ENCODE measurements at places on chromosomes 2 and 18.

DNA sequence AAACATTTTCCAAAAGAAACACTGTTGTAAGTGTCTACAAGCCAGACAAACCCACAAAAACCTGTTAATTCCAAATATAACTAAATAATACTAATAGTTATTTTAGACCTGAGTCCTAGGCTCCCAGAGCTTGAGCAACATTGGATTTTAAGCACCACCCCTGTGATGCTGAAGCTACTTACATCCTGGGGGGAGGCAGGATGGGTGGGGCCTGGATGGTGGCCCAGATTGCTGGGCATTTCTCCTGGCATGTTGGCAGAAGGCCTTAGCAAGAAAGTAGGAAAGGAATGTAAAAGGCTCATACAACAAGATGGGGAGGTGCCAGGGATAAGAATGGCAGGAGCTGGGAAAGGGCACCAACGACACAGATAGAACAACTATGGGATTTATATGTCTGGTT is 50.7 kb upstream of the OTX1 start:
- DNase-seq: no peak

DNA sequence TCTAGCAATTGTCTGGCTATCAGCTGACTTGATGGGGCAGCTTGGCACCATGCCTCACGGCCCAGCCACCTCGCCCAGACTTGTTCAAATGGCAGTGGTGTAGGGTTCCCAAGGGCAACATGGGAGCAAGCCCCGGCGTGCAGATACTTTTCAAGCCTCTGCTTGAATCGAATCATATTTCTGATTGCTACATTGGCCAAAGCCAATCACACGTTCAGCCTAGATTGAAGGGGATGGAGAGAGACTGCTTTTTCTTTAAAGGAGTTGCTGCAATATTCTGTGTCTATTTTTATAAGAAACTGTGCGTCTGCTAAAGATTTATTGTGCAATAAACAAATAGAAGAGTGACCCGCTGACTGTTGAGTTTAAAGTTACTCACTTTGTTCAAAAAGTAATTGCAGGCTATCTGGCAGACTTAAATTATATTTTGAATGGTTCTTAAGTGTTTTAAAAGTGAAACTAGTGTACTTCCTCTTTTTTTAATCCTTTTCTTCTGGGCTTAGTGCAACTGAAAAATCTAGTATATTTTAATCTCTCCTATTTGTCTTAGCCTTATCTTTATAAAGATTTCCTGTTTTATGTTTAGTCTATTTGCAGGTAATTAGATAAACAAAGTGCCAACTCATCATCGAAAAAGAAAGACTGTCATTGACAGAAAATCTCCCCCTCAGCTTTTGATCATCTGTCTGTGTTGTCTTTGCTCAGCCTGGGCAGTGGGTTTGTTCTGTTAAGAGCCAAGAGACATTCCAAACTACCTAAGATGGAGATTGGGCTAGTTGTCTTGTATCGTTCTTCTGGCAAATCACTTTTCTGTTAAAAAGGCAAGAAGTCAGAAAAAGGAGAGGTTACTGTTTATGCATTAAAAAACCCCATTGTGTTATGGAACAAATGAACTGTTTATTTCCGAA is 156.1 kb downstream of the TPGS2 start:
- no peak for DNase-seq

GRCh38 chr2:200383380-200384110 is 77.1 kb downstream of the SPATS2L start:
- DNase-seq: no peak

DNA sequence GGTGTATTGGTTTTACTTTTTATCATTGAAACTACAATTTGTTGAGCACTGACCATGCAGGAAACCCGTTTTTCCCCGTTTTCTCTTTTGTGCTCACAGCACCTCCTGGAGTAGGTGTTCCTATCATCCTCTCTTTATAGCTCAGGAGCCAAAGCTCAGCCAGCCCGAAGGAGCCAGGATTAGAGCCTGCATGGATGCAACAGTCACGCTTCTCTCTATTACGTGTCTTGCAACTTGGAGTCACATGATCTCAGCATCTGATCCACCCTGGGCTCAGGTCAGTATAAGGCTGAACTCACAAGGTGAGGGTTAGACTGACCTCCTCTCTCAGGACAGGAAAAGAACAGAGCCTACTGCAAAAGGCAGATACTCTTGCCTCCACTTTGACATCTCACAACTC is 150.5 kb downstream of the MBP start:
- DNase-seq: no peak

GRCh38 chr2:239952665-239953417 is 72.3 kb downstream of the NDUFA10 start:
- DNase-seq: no peak
